IPS DF 6.9 (cell line): ENCODE measurements at places on chromosomes 11 and 22.

- H3K36me3 ChIP-seq = no peaks in the 10 kb centered on the region
- H3K4me1 ChIP-seq = no peaks in the 10 kb centered on the region
- H3K27ac ChIP-seq = no peak overlapping the region
- DNase-seq = no peak
These were observed 661.7 kb downstream of the TBC1D22A start for GRCh38 chr22:47423861-47424820.

DNA sequence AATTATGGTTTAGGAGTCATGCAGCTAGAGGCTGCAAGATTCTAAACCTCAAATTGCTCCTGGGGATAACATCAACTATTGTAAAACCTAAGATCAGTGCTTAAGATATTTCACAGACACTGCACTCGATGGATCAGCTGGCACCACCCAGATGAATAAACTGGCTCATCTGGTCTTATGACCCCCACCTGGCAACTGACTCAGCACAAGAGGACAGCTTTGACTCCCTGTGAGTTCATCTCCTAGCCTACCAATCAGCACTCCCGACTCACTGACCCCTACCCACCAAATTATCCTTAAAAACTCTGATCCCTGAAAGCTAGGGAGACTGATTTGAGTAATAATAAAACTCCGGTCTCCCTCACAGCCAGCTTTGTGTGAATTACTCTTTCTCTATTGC lies 782 bp upstream of the TTC12 start:
- H3K4me3 ChIP-seq = no peak overlapping the region
- no peaks in the 10 kb centered on the region for H3K27me3 ChIP-seq
- no peak for DNase-seq

DNA sequence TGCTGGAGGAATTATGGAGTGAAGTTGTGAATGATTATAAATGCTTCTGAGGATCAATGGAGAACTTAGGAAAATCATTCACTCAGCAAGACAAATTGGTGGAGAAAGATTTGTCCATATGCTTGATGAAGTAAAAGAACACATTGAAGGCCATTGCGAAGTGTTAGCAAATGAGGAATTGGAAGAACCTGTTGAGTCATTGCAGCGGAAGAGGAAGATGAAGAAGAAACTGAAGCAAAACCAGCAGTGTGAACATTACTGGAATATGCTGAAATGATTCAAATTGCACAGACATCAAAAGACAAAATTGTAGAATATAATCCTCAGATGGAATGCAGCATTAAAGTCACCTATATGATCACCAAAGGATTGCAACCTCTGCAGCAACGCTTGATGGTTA lies 168.1 kb downstream of the ADAMTS15 start:
- no peaks in the 10 kb centered on the region; the same call in 1 of the 2 replicates for H3K27me3 ChIP-seq
- DNase-seq = no peak
- no peaks in the 10 kb centered on the region for H3K4me1 ChIP-seq
- no peak overlapping the region for H3K4me3 ChIP-seq

- H3K4me1 ChIP-seq = no peaks in the 10 kb centered on the region; the same call in 1 of the 2 replicates
- H3K27me3 ChIP-seq = no peaks in the 10 kb centered on the region
- H3K4me3 ChIP-seq = no peak overlapping the region
These were observed 66.0 kb upstream of the HORMAD2 start for GRCh38 chr22:30014244-30014643.

GRCh38 chr11:100403816-100404215 lies 283.3 kb upstream of the ARHGAP42 start:
- peak; percentile 22 for DNase-seq
- H3K27me3 ChIP-seq = no peaks in the 10 kb centered on the region
- H3K4me3 ChIP-seq = no peak overlapping the region
- H3K27ac ChIP-seq = no peak overlapping the region
- H3K36me3 ChIP-seq = no peaks in the 10 kb centered on the region

- H3K36me3 ChIP-seq = no peaks in the 10 kb centered on the region
- no peak overlapping the region for H3K27ac ChIP-seq
- no peak overlapping the region for H3K4me3 ChIP-seq
- no peak for DNase-seq
These were observed 380.3 kb upstream of the PITPNB start for GRCh38 chr22:28299309-28299708.

DNA sequence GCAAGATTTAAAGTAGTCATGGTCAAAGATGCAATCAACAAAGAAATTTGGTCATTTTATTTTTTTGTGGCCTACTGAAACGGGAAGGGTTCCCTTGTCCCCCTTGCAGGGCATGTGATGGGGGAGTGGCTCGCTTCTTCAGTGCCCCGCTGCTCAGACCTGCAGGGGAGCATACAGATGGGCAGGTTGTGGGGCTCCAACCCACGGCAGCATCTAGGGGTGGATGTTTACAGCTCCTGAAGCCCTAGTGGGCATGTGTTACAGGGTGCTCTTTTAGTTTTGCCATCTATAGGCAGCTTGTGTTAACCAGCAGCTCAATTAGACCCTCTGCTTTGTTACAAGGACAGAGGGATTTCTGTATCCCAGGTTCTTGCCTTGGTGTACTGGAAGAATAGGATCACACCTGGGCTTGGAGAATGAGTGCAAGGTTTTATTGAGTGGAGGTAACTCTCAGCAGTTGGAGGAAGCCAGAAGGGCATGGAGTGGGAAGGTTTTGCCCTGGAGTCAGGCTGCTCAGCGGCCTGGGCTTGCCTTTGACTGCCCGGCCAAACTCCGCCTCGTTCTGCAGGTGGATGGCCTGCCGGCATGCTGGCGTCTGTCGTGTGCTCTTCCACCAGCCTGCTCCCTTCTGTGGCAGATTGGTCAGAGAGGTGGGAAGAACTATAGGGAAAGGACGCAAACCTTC lies 9.4 kb downstream of the GSTP1 start:
- no peaks in the 10 kb centered on the region for H3K27me3 ChIP-seq
- no peaks in the 10 kb centered on the region for H3K4me1 ChIP-seq
- DNase-seq = no peak
- no peak overlapping the region for H3K27ac ChIP-seq

GRCh38 chr11:110295086-110295485 lies 1.3 kb downstream of the RDX start:
- H3K4me1 ChIP-seq = peaks cover 4% of the 10 kb centered on the region
- H3K4me3 ChIP-seq = no peak overlapping the region
- H3K27me3 ChIP-seq = no peaks in the 10 kb centered on the region
- no peaks in the 10 kb centered on the region for H3K36me3 ChIP-seq

GRCh38 chr22:36331912-36332622 lies 55.7 kb downstream of the MYH9 start:
- no peak overlapping the region for H3K4me3 ChIP-seq
- no peaks in the 10 kb centered on the region for H3K27me3 ChIP-seq
- H3K27ac ChIP-seq = no peak overlapping the region
- no peak for DNase-seq
- peaks cover 20% of the 10 kb centered on the region for H3K4me1 ChIP-seq
- H3K36me3 ChIP-seq = peaks cover 4% of the 10 kb centered on the region

DNA sequence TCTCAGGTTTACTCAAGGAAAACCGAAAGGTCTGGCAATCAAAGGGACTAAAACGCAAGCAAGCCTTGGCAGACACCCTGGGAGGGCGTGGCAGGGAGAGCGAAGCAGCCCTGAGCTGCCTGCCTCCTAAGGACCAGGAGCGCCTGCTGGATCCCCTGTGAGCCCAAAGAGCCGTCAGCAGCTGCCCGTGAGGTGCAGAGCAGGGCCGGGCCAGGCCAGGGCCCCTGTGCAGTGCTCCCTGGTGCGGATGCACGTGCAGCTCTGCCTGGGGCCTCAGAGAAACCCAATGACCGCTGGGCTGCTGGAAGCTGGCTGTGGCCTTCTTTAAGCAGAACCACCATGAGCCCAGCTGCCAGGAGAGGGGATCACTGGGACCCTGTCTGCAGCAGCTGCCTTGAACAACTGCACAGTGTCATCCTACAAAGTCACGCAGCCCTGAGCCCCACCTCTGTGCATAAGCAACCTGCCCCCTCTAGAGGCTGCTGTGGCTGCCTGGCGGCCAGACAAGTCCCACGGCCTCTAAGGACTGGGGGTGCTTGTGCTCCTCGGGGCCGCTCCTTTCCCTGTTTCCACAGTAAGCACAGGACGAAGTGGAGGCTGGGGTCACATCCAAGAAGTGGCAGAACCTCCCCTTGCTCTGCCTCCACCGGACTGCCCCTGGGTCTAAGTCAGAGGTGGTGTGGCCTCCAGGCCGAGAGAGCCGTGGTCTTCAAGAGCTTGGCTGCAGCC lies 29.1 kb upstream of the COMT start:
- DNase-seq = no peak
- no peak overlapping the region for H3K27ac ChIP-seq
- H3K27me3 ChIP-seq = no peaks in the 10 kb centered on the region
- no peaks in the 10 kb centered on the region for H3K4me1 ChIP-seq
- no peaks in the 10 kb centered on the region for H3K36me3 ChIP-seq

- no peak overlapping the region for H3K4me3 ChIP-seq
- no peaks in the 10 kb centered on the region for H3K36me3 ChIP-seq
- DNase-seq = no peak
- no peaks in the 10 kb centered on the region for H3K4me1 ChIP-seq
- H3K27me3 ChIP-seq = no peaks in the 10 kb centered on the region; the same call in 1 of the 2 replicates
- no peak overlapping the region for H3K27ac ChIP-seq
These were observed 217.9 kb upstream of the MTNR1B start for GRCh38 chr11:92751594-92751993.

- H3K27me3 ChIP-seq = no peaks in the 10 kb centered on the region
- no peak for DNase-seq
- no peak overlapping the region for H3K4me3 ChIP-seq
- H3K4me1 ChIP-seq = no peaks in the 10 kb centered on the region
- H3K27ac ChIP-seq = no peak overlapping the region
These were observed 22.5 kb upstream of the OAF start for GRCh38 chr11:120188371-120188770.

- H3K27ac ChIP-seq = no peak overlapping the region
- peaks cover 4% of the 10 kb centered on the region; the same call in 1 of the 2 replicates for H3K4me1 ChIP-seq
- no peaks in the 10 kb centered on the region for H3K27me3 ChIP-seq
- no peak overlapping the region for H3K4me3 ChIP-seq
- H3K36me3 ChIP-seq = no peaks in the 10 kb centered on the region
- no peak for DNase-seq
These were observed 48.1 kb downstream of the SHANK2 start for GRCh38 chr11:71204294-71204693.

DNA sequence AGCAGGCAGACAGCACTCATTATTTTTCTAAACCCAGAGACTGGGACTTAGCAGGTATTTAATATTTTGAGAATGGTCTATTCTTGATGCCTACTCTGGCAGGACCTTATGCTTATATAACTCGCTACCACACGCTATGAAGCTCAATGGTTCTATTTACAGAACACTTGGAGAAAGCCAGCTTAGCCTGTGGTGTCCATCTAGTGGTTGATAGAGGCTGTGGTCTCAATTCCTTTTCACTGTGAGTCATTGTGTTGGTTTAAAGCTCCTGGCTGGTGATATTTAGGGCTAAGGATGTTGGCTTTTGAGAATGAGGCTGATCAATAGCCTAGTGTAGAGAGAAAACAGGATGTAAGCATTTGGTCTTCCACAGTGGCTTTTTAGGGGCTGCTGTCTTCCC lies 206.4 kb downstream of the DBX1 start:
- H3K27ac ChIP-seq = no peak overlapping the region
- peaks cover 3% of the 10 kb centered on the region; the same call in 1 of the 2 replicates for H3K4me1 ChIP-seq

GRCh38 chr11:65634905-65635731 lies 2.8 kb upstream of the SIPA1 start:
- H3K36me3 ChIP-seq = peaks cover 34% of the 10 kb centered on the region
- no peaks in the 10 kb centered on the region; the same call in 1 of the 2 replicates for H3K4me1 ChIP-seq
- DNase-seq = no peak
- H3K4me3 ChIP-seq = no peak overlapping the region; the same call in 1 of the 2 replicates
- no peaks in the 10 kb centered on the region for H3K27me3 ChIP-seq

DNA sequence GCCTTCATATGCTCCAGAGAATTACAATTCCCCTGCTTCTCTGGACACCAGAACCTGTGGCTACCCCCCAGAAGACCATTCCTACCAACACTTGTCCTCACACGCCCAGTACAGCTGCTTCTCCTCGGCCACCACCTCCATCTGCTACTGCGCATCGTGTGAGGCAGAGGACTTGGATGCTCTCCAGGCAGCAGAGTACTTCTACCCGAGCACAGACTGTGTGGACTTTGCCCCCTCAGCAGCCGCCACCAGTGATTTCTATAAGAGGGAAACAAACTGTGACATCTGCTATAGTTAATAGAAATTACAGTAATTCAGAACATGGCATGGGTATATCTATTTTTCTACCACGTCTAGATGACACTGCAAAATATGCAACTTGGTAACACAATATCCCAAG lies 9.8 kb downstream of the POU2AF3 start:
- H3K27ac ChIP-seq = no peak overlapping the region
- H3K4me1 ChIP-seq = no peaks in the 10 kb centered on the region
- H3K36me3 ChIP-seq = no peaks in the 10 kb centered on the region

- H3K4me3 ChIP-seq = peak overlapping the region; percentile 65; the same call in 1 of the 2 replicates
- H3K36me3 ChIP-seq = no peaks in the 10 kb centered on the region
- H3K27ac ChIP-seq = no peak overlapping the region
- H3K27me3 ChIP-seq = peaks cover 13% of the 10 kb centered on the region
These were observed 17.6 kb upstream of the BDNF start for GRCh38 chr11:27717801-27718229.

- peaks cover 5% of the 10 kb centered on the region for H3K4me1 ChIP-seq
- no peak overlapping the region for H3K27ac ChIP-seq
- H3K4me3 ChIP-seq = no peak overlapping the region
- no peaks in the 10 kb centered on the region for H3K27me3 ChIP-seq
- H3K36me3 ChIP-seq = no peaks in the 10 kb centered on the region
These were observed 13.4 kb downstream of the ARHGAP8 start for GRCh38 chr22:44765571-44766285.

DNA sequence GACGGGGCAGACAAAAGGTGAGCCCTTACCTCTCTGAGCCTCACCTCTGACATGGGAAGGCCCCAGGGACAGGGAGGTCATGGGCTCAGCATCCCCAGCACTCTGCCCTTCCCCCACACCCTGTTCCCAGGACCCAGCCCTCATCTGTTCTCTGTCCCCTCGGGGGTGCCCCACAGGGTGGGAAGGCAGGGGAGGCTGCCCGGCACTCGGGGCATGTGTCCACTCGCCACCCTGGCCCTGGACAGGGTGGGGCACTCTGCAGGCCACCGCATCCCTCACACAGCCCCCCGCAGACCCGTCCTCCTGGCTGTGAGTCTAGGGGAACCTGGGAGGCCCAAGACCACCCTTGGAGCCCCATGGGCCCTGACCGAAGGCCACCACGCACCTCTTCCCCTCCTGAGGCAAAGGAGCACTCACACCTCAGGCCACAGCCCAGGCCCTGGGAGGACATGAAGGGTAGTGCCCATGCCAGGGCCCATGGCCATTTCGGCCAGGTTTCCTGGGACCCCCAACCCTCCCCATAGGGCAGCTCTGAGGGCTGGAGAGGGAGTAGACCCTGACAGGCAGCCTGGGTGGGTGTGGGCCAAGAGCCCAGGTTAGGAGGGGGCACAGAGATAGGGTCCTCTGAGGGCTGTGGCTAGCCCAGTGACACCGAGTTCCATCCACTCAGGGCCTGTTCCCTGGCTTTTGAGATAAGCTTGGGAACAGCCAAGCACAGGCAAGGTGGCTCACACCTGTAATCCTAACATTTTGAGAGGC lies 193.1 kb downstream of the IGLL1 start:
- DNase-seq = no peak
- H3K27me3 ChIP-seq = no peaks in the 10 kb centered on the region
- H3K36me3 ChIP-seq = no peaks in the 10 kb centered on the region
- H3K27ac ChIP-seq = no peak overlapping the region
- no peak overlapping the region for H3K4me3 ChIP-seq
- peaks cover 4% of the 10 kb centered on the region for H3K4me1 ChIP-seq

- peaks cover 6% of the 10 kb centered on the region; the same call in 1 of the 2 replicates for H3K4me1 ChIP-seq
- peaks cover 8% of the 10 kb centered on the region; the same call in 1 of the 2 replicates for H3K36me3 ChIP-seq
- peak; percentile 60 for DNase-seq
- no peaks in the 10 kb centered on the region for H3K27me3 ChIP-seq
- H3K4me3 ChIP-seq = no peak overlapping the region
These were observed 89.8 kb downstream of the PIWIL4 start for GRCh38 chr11:94656968-94657367.
